ENCODE measurements at places on chromosomes 7 and 10. TPM values are rescaled to one million over a fixed set of nuclear protein-coding genes. Genes with fewer than 3 reads are reported as not detected.

The FFAR4 gene
- total RNA-seq: not detected

- no peak for DNase-seq
These were observed 430.4 kb downstream of the NEBL start for GRCh38 chr10:20466731-20467130.

The PPA1 gene
- 147 TPM for total RNA-seq

- no peak for DNase-seq
These were observed 71.2 kb downstream of the WNT2 start for GRCh38 chr7:117251687-117252086.

DNA sequence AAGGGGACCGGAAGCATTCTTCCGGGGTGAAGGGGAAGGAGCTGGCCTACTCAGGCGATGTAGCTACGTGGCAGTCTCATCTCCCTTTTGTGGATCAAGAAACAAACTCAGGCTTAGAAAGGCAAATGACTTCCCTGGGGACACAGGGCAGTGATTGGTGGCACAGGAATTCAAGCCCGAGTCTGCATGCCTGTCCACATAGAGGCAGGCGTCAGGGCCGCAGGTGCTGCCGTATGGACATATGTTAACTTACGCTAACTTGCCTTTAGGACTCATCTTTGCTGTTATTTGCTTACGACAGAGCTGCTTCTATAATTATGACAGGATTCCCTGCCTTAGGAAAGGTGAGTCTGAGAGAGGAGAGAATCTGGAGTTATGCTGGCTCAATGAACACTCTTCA lies 42.3 kb upstream of the KLF6 start:
- no peak for DNase-seq

The STEAP4 gene
- total RNA-seq: not detected

The FAM24A gene
- not detected for total RNA-seq

DNA sequence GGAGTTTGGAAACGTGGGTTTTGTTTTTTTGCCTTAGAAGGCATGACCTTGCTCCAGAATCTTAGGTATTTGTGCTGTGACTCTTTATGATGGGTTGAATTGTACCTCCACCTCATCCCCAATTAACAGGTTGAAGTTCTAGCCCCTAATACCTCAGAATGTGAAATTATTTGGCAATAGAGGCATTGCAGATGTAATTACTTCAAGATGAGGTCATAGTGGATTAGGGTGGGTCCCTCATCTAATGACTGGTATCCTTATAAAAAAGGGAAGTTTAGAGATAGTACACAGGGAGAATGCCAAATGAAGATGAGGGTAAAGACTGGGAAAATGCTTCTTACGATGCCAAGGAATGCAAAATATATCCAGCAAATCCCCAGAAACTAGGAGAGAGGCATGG lies 3.0 kb upstream of the FAM200A start:
- DNase-seq: no peak

GRCh38 chr7:26349005-26349915 lies 57.6 kb downstream of the SNX10 start:
- no peak for DNase-seq

GRCh38 chr10:89470628-89471027 lies 56.3 kb downstream of the IFIT5 start:
- no peak for DNase-seq

GRCh38 chr10:33412653-33413361 lies 78.3 kb upstream of the NRP1 start:
- DNase-seq: no peak

DNA sequence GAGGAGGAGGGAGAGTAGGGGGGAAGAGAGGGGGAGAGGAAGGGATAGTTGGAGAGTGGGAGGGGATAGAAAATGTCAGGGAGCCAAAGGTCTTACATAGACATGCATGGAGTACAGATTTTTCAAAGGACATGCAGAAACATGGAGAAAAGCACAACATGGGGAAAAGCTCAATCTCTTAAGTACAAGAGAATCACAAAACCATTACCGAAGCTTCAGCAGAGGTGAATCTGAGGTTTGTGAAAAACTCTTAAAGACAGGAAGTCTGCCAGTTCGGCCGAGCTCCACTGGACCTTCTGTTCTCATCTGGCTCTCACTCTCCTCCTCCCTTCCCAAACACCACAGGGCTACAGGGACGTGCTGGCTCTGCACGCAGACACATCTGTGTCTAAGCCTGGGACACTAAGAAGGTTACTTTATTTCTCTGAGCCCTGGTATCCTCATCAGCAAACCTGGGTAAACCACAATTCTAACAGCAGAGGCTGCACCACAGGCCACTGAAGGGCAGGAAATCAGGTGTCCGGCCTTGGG lies 133.9 kb downstream of the COBL start:
- DNase-seq: no peak
